T-helper 17 cell (primary cell): ENCODE measurements at places on chromosomes 4 and X. TPM values are rescaled to one million over a fixed set of nuclear protein-coding genes. Genes with fewer than 3 reads are reported as not detected.

The MGAT4D gene
- not detected for total RNA-seq

The CAMK2D gene
- 28.6 TPM for total RNA-seq

The ADGRL3 gene
- total RNA-seq, result not detected

The HSFX1 gene
- 0.76 TPM for total RNA-seq

The PRICKLE3 gene
- 7.5 TPM for total RNA-seq

The SCOC gene
- total RNA-seq, result 8.7 TPM

The CTSO gene
- 6.6 TPM for total RNA-seq
